ENCODE measurements at places on chromosomes 2 and 18.

DNA sequence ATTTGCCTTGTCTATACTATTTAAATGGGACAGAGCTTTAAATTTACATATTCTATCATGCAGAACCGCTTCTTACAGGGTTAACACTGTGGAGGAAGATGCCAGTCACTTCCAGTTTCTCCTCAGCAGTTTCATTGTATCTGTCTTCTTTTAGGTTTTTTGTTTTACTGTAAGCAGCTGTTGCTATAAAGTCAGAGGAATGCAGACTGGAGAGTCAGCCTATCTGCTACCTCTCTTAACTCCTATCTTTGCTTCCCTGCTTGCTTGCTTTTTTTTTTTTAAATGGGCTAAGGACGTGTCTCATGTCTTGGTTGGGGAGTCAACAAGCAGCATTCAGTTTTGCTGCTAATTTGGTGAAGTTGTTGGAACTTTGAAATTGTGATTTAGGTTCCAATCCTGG lies 8.9 kb downstream of the EPC2 start:
- DNase-seq = no peak

DNA sequence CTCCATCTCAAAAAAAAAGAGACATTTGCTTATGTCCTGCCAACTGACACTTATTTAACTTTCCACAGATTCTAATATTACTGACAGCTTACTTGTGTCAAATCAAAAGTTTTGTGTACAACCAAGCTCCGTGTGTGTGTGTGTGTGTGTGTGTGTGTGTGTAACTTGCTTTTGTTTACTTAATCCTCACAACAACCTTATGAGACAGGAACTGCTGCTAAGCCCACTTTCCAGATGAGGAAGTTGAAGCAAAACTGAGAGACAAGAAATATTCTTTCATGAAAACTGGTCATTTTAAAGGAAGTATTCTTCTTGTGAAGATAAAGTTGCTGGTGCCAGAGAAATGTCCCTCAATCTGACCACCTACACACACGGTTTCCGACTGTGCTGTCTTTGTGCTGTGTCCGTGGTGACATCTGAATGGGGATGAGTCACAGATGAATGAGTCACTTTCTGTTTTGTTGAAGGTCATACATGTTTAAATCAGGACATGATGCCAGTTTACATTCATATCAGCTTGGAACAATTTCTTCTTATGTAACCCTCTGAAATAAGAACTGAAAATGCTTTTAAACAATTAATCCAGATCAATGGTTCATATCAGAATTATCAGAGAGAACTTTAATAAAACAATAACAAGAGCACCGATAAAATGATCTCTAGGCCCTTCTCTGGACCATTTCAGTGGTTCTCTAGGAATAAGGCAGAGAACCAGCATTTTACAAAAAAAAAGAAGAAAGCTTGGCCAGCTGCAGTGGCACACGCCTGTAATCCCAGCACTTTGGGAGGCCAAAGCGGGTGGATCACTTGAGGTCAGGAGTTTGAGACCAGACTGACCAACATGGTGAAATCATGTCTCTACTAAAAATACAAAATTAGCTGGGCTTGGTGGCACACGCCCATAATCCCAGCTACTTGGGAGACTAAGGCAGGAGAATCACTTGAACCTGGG lies 95.5 kb downstream of the THNSL2 start:
- DNase-seq = no peak

GRCh38 chr2:46380038-46380940 lies 83.1 kb downstream of the EPAS1 start:
- DNase-seq = no peak

DNA sequence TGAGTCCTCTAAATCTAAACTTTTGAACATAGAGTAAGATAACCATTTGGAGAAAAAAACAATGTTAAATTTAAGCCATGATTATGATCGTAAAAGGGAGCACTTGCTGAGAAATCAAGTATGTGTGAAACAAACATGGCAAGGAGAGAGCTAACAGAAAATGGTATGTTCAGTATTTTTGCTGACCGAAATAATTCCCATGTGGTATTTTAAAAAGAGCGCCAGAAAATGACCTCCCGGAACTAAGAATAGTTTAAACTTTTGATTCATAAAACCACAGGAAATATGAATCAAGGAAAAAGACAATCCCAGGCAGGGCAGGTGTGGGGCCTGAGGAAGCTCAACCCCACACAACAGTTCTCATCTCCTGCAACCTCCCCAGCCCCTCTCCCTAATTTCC lies 74.2 kb downstream of the DOCK10 start:
- peak; percentile 61 for DNase-seq

DNA sequence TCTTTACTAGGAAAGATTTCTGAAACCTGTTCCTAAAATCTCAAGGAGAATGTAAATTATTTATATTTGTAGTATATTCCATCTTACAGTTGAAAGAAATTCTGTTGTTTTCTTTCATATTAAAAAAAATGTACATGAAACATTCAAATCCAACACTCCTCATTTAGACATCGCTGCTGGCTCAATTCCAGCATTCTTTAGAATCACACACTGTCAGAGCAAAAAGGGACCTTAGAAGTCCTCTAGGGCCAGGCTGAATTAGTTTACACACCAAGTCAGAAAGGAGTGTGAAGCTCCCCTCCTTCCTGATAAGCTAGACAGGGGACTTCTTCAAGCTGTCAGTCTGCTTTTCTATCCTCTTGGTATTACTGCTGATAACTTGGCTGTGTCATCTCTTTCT lies 158.6 kb upstream of the LTBP1 start:
- no peak for DNase-seq

- DNase-seq = no peak
Observed at GRCh38 chr2:142883526-142883925, 6.1 kb downstream of the KYNU start.

DNA sequence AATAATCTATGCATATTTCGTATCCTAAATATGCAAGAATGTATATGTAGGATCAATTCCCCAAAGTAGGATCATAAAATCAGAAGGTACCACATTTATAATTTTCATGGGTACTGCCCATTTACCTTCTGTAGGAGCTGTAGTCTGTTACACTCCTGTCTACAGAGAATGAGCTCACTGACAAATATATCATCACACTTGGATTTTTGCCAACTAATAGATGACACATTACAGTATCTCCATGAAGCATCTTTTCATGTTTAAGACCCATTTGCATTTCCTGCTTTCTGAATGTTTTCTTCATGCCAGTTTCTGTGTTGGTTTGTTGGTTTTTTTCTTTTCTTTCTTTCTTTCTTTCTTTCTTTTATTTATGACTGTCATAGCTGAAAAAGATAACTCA lies 70.9 kb upstream of the EML6 start:
- no peak for DNase-seq

DNA sequence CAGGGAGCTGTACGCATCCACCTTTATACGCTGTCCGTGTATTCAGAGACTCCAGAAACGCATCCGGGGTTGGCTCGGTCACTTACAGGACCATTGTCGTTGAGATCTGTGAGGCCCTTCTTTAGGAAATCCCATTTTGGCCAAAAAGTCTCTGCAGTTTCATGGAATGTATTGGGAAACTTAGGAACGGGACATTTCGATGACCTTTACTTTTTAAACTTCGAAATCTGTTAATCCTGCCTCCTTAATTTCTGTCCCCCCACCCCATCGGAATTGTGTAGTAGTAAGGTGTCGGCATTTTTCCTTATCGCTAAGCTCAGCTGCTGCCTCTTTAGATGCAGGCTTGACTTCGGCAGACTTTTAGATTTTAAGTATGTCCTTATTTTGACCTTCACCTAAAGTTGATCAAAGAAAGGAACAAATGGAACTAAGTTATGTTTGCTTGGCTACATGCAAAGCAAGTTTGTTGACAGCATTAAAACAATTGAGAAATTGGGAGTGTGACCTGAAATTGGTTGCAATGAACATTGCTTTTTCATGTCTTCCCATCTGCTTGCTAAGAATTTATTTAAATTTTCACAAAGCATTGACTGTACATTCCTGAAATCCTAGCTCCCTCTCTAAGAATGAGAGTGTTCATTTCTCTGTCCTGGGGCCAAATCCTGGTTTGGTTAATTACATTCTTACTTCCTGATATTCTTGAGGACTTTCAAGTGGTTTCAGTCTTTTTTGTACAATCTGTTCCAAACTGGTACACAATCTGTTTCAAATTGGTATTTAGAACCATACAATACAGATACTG lies 884 bp upstream of the RAPH1 start:
- DNase-seq = peak; percentile 51

- DNase-seq = no peak
Observed at GRCh38 chr2:24824966-24825882, 32.0 kb downstream of the CENPO start.

DNA sequence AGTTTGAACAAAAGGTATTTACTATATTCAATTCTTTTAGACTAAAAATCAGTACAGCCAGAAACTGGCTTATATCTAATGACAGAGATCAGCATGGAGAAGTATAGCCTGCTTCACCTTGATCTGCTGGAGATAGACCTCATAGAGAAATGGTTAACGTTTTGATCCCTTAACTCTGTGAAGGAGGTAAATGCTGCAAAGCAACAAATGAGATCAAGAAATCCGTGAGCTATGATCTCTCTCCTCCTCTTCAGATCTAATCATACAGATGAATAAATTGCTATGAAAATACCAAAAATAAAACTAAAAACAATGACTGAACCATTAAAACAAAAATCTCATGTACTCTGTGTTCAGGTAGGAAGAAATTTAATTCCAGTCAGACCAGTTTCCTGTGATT lies 42.8 kb downstream of the KLHL14 start:
- no peak for DNase-seq

DNA sequence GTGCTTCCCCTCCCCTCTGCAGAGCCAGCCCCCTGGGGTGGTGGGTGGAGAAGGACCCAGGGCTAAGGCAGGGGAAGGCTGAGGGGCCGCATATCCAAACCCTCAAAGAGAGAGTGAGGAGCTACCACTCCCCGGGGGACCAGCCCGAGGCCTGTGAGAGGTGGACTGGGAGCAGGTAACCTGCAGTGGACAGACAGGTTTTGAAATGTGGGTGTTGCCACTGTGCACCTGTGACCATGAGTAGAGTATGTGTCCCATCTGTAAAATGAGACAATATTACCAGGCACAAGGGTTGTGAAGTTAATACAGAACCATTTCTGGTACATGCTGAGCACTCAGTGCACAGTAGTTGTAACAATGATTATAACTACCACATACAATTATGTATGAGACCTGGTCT lies 51.2 kb upstream of the POMC start:
- DNase-seq = no peak

DNA sequence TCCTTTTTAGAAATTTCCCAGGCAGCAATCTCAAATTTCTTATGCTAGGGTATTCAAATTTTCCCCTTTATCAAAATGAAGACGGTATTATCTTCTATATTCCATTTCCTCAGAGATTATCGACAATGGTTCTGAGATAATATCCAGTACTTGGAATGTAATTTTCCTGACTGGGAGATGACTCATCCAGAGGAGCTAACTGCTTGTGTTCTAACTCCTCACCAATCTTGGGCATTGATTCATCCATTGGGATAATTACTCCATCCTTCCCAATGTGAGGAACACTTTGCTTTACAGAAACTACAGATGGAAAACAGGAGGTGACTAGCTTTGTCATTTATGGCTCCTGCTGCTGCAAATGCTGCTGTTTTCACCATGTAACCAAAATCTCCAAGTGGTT lies 239.4 kb upstream of the LYPD1 start:
- peak; percentile 64 for DNase-seq

Data from fibroblast of upper back skin (primary cell).